Left lung (tissue), 14 donors: ENCODE measurements at places on chromosomes 3 and 15. TPM values are rescaled to one million over a fixed set of nuclear protein-coding genes. Genes with fewer than 3 reads are reported as not detected.

GRCh38 chr3:122623031-122623829 is 45.8 kb downstream of the PARP15 start:
- DNase-seq, result no peak

GRCh38 chr15:74960995-74961588 is 4.5 kb upstream of the RPP25 start:
- no peak for DNase-seq

GRCh38 chr3:162721736-162722135 is 1225.1 kb downstream of the OTOL1 start:
- DNase-seq, result no peak

DNA sequence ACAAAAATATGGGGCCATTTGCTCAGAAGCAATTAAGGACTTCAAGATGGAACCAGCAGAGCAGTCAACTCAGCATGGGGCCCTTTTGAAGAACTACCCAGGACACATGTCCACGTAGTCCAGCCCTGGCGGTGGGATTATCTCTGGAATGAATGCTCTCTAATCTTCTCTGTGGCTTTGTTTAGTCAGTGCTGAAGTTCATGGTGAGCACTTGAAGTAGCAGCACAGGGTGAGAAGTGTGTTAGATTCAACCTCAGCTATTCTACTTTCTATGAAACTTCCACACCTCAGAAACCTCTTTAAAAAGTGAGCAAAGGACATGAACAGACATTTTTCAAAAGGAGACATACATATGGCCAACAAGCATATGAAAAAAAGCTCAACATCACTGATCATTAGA is 74.4 kb downstream of the THRB start:
- no peak for DNase-seq

- no peak for DNase-seq
These were observed 16.8 kb upstream of the CHD2 start for GRCh38 chr15:92883163-92883875.

DNA sequence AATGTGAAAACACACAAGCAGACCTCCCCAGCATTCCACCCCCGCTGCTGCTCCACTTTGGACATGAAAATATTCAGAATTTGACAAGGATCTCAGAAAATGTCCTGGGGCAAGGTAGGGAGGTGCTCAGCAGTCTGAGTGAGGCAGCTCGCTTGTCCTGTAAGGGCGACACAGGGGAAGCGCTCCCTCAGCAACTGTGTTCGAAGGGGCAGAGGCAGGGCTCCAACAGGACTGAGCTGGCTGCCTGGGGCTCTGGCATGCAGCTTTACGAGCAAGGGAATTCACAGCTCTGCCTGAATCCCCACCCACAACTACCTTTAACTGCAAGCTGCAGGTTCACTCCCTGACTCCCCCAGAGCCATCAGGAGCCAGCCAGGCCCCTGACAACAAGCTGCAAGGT is 287.0 kb upstream of the LYSMD4 start:
- no peak for DNase-seq

GRCh38 chr15:67801926-67802914 is 23.1 kb upstream of the SKOR1 start:
- DNase-seq, result no peak

DNA sequence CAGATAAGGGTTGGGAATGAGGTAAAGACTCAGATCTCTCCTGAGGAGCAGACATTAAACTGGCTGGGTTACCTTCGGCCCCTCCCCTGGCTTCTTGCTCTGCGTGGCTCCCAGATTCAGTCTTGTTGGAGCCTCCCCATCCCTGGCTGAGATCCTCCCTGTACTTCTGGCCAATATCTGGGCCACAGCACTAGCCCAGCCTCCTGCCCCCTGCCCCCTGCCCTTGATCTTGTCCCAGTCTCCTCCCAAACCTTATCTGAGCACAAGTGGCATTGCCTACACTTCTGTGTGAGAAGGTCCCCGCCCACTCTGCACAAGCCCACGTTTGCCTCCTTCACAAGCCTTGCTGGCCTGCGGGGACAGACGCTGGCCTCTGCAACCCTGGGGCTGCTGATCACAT is 16.8 kb downstream of the PLA2G4F start:
- no peak for DNase-seq

GRCh38 chr3:5494905-5495519 is 307.5 kb downstream of the EDEM1 start:
- no peak for DNase-seq

- DNase-seq, result no peak
These were observed 662.9 kb downstream of the SQOR start for GRCh38 chr15:46297766-46298165.

DNA sequence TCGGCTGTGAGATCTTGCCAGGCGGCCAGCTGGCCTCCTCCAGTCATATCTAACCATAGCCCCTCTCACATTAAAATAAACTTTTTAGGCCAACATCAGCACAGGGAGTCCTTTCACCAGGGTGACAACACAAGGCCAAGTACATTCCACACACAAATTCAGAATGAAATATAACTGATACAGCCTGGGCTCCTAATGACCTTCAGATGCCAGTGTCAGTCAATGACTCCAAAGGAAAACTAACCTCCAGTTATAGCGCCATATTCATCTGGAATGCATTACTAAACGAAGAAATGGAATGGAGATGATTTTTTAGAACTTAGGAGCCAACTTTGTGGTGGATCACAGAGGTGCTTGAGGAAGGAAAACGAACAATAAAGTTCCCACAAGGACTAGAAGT is 205.4 kb downstream of the GREM1 start:
- no peak for DNase-seq

DNA sequence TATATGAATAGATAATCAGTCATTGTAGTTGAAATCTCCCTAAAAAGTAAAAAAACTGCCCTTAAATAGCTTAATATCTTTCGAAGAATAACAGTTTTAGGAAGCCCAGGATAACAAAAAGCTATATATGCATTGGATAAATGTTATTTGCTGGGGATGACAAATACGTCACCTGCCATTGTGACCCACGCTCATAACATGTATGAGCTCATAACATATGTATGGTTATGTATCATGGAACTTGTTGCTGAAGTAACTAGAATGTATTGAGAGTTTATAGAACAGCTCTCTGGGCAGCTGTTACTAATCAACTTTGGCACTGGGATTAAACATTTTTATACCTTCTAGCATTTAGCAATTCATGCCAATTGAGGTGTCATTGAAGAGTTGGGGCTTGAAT is 1.7 kb upstream of the LRCH3 start:
- no peak for DNase-seq

DNA sequence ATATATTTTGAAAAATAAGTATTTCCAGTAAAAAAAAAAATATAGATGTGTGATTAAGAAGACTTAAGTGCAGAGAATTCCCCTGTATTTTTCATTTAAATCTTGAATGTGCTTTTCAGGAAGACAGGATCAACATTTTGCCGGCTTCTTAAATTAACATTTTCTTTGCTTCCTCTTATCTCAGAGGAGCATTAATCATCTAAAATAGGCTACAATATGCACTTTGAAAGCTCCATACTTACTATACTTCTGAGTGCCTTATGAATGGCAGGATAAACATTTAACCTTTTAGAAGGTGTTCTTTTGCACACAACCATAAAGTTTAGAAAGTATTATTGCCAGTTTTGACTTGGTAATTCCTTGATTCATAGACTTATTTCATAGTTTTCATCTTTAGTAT is 164.3 kb downstream of the ECT2 start:
- DNase-seq, result no peak

DNA sequence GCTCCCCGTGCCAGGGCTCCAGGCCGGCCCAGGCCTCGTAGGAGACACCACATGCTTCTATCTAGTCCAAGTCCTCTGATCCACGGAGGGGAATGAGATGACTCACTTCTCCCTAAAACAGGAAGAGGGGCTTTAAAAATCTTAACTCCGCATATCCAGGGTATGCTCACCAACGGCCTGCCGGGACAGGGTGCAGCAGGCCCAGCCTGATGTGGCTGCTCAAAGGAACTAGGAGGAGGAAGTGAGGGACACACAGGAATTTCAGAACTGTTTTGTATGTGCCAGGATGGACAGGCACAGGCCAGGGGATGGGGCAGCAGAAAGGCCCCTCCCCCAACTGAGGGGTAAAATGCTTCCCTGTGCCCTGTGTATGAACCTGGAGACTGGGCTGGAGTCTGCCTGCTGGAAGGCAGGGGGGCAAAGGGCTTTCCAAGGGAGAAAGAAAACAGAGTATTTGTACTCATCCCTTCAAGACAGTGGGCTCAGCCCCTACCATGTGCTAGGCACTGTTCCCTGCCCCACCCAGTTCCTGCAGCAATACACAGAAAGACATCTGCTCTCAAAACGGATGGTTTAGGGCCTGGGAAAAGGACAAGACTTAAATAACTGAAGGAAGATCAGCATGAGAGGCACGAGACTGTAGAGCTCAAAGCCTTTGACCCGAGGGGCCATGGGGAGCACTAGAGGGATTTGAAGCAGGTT is 22.1 kb downstream of the CHDH start:
- no peak for DNase-seq

Gene STAB1
- 54.8 TPM for polyA plus RNA-seq

Gene CACNA2D2
- polyA plus RNA-seq, result 15.4 TPM

Gene EBLN2
- polyA plus RNA-seq, result 9.5 TPM
